EL (cell line): ENCODE measurements at places on chromosomes 2 and 18.
A peak's percentile ranks its signal among the peaks of the same experiment; 100 is the strongest.

GRCh38 chr2:105755895-105756294, 11.2 kb downstream of the NCK2 start:
- DNase-seq = no peak

DNA sequence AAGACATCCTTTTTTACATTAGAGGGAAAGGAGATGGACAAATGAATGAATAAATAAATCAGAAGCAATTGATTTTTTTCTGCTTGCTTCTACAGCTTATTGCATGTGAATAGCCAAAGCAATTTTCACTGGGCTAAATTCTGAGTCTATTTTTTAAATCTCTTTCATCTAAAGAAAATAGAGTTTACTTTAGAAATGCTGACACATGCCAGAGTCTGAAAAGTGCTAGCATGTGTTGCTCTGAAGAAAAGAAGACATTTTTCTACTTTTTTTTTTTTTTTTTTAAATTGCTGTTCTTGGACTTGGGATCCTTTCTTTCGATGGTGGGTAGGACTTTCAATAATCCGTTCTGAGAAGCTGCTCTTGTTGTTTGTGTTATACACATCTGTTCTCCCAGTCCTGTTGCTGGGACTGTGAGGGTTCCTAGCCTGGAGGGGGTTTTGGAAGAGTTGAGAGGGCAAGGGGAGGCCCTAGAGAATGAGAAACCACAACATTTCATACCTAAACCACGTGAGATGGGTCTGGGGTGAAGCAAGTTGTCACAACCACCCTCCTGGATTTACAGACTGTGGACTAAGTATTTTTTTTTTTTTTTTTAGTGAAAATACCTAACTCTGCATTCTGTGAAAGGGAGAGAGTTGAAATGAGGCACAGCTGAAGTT, 193.5 kb downstream of the PRKCE start:
- no peak for DNase-seq

GRCh38 chr2:217993817-217994463, 8.9 kb downstream of the TNS1 start:
- DNase-seq = peak; percentile 33

DNA sequence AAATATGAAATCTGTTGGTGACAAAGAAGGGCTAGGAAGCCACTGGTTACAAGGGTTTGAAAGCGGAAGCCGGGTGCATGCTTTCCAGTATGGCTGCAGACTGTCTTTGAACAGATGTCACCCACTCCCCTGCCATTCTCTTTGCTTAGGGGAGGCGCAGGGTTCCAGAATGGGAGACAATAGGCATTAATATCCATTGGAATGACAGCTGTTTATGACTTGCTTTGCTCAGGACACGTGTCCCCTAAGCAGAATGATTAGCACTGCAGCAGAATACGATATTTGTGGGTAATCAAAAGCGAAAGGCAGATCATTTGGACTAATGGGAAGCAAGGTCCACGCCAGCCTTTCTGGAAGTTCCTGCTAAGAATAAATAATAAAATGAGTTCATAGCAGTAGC, 25.8 kb upstream of the NRP2 start:
- DNase-seq = no peak

DNA sequence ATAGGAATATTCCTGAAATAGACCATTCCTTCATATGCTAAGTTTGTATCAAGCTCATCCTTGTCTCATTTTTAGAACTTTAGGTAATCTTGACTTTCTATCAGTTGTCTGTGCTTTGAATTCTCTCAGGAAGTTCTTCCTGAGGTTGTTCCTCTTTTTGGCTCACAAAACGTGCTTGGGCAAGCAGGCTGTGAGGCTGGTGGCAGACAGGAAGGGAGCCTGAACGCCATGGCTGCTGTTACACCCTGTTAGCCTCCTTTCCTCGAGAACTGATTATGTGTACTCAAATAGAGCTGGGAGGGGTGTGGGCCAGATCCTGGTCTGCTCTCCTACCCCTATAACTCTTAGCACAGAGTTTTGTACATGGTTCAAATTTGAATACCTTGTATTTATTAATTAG, 136.4 kb upstream of the CELF4 start:
- DNase-seq = no peak

GRCh38 chr18:61093965-61094364, 239.3 kb upstream of the CDH20 start:
- no peak for DNase-seq

- no peak for DNase-seq
These were observed 16.3 kb downstream of the CROCC2 start for GRCh38 chr2:240922245-240922981.

DNA sequence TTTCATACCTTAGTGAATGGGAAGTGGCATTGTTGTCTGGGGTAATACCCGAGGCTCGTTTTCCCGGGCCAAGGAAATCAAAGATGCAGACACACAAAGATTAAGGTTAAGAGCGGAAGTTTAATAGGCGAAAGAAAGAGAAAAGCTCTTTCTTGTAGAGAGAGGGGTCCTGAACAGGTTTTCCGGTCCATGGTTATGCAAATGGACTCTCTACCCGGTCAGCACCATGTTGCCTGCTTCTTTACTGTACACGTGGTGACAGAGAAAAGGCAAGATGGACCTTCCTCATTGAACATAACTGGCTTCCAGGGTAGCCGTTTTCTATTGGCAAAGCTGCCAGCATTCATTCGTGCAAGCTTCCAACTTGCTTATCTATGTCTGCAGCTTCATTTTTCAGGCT, 2063.5 kb downstream of the SUCLG1 start:
- no peak for DNase-seq

GRCh38 chr2:241111440-241111805, 9.3 kb upstream of the MTERF4 start:
- DNase-seq = no peak

GRCh38 chr2:150232321-150232720, 255.1 kb downstream of the RND3 start:
- no peak for DNase-seq

DNA sequence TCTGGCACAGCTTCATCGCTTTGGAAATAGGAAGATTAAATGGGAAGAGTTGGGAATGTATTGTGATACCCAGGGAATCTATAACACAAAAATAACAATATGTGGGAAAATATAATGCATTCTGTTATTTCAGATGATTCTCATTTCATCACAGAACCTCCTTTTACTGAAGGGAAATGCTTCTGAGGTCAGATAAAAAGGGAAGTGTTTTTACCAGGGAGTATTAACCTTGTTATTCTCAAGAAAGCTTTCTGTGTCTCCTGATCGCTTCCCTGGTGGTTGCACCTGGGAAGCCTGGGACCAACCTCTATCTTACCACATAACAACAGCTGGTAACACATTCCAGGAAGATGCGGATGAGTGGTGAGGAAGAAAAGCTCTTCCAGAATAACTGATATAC, 47.2 kb downstream of the SCG2 start:
- no peak for DNase-seq

- DNase-seq = no peak
These were observed 58.8 kb upstream of the LYPD6 start for GRCh38 chr2:149271575-149271974.

DNA sequence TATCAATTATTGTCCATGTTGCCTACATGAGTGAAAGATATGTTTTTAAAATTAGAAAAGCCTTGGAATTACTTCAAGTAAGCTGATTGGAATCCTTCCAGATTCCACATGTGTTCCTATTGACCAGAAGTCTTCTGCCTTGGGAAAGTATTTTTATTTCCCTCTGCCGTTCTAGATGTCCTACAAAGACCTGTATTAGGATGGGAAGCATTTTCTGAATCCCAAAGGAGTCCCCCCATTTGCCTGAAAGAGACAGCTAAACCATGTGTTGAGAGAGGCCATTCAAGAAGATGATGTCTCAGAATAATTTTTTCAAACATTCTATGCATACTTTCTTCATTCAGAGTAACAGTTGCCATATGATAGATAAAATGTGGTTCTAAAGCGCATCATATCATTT, 19.0 kb upstream of the MYO1B start:
- DNase-seq = peak; percentile 33

DNA sequence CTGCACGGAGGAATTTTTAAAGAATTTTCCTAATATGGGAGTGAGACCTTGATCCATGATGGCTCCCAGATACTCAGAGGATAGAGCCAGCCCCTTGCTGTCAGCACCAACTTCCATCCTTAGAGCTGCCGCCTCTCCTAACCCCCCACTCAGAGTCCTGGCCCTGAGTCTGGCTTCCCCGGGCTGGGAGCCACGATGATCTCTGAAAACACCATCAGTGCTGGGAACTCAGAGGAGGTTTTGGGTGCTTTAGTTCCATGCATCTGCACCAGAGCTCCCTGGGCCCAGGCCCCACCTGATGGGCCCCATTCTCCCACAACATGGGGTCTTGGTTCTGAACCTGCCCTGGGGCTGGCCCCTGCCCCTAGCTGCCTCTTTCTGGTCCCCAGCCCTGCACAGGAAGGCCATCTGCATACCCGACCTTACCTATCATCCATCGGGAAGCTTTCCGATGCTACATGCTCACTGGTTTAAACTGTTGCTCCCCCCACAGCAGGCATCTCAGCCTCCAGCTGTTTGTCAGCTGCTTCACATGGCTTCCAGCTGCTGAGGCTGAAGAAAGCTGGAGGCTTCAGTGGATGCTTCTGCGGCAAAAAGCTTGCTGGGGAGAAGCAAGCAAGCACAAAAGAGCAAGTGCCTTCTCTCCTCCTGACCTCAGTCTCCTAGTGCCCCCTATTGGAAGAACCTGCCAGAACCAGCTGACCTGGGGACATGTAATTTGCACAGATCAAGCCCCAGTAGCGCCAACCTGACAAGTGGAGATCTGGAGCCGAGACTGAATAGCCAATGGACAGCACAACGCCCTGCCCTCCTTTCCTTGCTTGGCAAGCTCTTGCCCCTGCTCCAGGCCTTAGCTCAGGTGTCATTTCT, 24.2 kb upstream of the RHOB start:
- peak; percentile 22 for DNase-seq

- no peak for DNase-seq
These were observed 13.0 kb downstream of the YPEL5 start for GRCh38 chr2:30159766-30160165.

- no peak for DNase-seq
These were observed 251.3 kb downstream of the HDAC4 start for GRCh38 chr2:239149501-239149900.

GRCh38 chr2:127508023-127508630, 18.2 kb downstream of the IWS1 start:
- peak; percentile 28 for DNase-seq

- DNase-seq = no peak
These were observed 241.2 kb downstream of the ANAPC1 start for GRCh38 chr2:111642586-111643327.

- DNase-seq = no peak
These were observed 75.6 kb upstream of the KCNH7 start for GRCh38 chr2:162914161-162914560.

GRCh38 chr2:196176142-196176738, 4.9 kb upstream of the STK17B start:
- no peak for DNase-seq

- no peak for DNase-seq
These were observed 78.3 kb upstream of the ODC1 start for GRCh38 chr2:10526281-10527000.

- no peak for DNase-seq
These were observed 214.5 kb upstream of the DOK6 start for GRCh38 chr18:69186162-69186561.

DNA sequence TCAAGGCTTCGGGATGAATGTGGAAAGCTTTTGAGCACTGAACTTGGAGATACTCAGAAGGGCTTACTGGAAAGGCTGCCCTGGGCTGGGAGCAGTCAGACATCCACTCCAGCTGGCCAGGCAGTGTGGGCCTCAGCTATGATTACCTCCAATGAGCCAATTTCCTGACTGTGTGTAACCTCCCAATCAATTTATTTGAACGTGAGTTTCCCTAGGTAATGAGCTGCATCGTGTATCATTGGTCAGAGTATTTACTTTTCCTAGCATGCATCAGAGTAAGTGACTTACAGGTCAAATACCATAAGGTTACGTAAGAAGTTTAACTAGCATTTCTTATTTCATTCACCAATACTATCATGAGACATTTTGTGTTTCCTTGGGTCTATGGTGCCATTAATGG, 11.0 kb upstream of the CTAGE1 start:
- peak; percentile 19 for DNase-seq

- no peak for DNase-seq
These were observed 70.0 kb upstream of the ATIC start for GRCh38 chr2:215241791-215242305.

DNA sequence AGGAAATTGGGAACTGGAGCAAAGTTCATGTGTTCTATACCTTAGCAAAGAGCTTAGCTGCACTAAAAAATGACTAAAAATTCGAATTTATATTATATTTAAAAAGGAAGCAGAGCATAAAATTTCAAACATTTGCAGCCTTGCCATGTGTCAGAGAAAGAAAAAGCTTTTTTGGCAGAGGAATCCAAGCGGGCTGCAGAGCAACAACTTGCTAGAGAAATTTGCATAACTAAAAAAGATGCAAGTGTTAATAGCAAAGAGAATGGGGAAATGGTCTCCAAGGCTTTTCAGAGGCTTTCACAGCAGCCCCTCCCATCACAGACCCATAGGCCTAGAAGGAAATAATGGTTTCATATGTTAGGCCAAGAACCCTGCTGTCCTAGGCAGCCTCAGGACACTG, 1315.9 kb downstream of the DSC3 start:
- no peak for DNase-seq

- no peak for DNase-seq
These were observed 187.6 kb downstream of the ZNF521 start for GRCh38 chr18:25164211-25164847.

DNA sequence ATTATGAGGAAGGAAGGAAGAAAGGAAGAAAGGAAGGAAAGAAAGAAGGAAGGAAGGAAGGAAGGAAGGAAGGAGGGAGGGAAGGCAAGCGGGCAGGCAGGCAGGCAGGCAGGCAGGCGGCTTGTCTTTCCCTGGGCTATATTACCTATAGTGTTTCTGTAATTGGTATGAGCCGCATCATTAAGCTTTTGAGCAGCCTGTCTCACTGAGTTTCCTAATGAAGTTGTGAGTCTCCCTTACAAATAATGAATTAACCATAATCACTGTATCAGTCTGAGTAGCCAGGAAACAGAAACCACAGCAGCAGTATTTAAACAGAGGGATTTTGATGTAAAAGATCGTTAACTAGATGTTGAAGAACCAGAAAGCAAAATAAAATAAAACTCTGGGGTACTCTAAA, 11.8 kb upstream of the SULT1C3 start:
- no peak for DNase-seq

DNA sequence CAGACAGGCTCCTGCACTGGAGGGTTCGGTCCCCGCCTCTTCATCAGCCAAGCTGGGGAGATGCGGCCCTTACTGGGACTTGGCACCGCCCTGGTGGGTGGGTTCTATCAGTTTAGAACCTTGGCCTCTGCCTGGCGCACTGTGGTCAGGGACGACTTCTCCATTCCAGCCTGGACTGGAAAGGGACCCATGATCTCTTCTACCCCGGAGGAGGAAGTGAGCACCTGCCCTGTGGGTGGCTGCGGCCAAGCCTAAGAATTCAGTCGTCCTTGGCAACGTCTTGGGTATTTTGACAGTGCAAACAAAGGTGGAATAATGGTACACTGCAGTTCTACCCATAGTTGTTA, 106.9 kb upstream of the CD302 start:
- DNase-seq = no peak

GRCh38 chr18:74609535-74609934, 11.9 kb downstream of the ZNF407 start:
- DNase-seq = peak; percentile 44

- no peak for DNase-seq
These were observed 44.4 kb upstream of the MGAT4A start for GRCh38 chr2:98775146-98775986.

GRCh38 chr2:132668189-132668823, 1.7 kb downstream of the LYPD1 start:
- DNase-seq = peak; percentile 28
